ENCODE measurements at places on chromosomes 16 and 17.

DNA sequence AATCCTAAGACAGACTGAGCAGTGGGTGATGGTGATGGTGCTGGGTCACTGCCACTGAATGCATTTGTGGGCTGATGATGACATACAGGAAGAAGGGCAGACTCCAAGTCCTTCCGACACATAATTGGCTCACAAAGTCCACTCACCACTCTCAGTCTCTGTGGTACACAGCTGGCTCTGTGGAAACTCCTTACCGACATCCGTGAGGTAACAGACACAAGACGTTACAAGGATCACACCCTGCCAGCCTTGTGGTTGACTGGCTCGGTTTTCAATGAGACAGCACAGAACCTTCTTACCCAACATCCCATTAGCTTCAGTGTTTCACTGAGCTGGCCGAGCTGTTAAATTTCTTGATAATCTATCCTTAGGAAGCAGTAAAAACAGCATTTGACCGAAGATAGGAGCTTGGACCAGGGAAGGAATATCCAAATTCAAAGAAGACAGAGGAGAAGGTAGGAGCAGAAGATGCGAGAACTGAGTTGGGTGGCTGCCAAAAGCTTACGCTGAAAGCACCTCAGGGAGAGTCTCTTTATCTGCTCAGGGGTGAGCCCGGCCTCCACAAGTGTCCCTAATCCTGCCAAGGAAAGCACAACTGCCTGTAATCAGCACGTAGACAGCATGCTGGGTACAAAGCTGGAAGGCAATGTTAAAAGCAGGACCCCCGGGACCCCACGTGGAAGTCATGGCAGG lies 5.5 kb upstream of the MXRA7 start:
- DNase-seq: peak; percentile 42

DNA sequence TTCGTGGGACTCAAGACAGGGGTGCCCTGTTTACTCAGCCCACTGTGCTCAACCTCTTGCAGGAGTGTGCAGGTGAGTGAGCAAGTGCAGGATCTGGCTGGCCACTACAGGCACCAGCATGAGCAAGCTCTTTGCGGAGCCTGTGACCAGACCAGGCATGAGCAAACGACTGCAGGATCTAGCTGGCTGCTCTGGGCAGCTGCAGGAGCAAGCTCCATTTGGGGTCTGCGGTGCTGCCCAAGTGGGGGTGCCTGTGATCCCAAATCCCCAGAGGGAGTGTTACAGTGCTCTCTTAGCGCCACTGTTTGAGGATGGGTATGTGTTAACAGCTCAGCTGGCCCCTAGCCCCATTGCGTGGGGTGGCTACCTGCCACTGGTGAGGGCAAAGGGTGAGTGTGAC lies 2.4 kb downstream of the USP6 start:
- no peak for DNase-seq

GRCh38 chr17:7367083-7367482 lies 12.1 kb downstream of the TMEM95 start:
- no peak for DNase-seq

DNA sequence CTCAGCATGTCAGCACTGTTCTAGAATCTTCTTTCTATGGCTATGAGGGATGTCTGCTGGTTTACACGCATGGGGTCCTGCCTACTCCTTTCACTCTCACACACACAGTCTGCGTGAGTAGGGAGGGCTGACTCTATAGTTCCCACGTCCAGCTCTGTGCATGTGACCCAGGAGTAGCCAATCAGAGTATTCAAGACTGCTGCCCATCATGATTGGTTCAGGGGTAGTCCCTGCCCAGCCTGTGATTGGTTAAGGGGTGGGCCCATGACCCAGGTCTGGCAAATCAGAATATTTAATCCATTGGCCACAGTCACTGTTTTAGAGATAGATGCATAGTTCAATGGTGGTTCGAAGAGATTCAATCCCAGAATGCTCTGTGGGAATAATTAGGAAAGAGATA lies 151.3 kb upstream of the IRX3 start:
- DNase-seq: no peak

- no peak for DNase-seq
These were observed 9.2 kb downstream of the GGA3 start for GRCh38 chr17:75252039-75252816.

DNA sequence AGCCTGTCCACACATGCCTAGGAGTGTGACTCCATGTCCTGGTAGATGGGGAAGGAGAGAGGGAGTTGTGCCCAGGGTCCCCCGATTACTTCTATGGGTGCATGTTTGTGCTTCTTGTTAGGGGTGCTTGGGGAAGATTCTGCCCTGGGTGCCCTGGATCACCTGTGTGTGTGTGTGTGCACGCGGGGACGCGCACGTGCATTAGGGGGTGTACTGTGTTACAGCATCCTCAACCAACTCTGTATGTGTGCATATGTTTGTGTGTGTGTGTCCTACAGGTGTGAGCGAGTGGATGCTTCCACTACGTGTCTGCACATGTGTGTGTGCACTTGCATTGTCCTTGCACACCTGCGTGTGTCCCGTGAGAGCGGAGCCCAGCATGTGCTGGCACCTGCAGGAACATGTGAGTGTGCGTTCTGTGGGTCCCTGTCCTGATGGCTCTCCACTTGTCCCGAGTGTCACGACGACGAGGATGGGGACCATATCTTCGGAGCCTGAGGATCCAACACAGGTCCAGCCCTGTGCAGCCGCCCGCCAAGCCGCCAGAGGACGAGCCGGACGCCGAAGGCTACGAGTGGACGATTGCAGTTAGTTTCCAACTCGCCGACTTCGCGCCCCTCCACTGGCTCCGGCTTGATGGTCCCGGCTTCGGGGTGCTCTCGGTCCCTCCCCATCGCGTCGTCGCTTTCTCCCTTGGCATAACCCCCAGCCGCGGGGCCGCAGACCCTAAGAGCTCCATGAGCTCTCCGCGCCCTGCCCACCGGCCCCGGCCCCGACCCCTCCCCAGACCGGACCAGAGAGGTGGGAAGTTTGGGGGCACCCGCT lies 6.0 kb upstream of the TBC1D3B start:
- DNase-seq: no peak

DNA sequence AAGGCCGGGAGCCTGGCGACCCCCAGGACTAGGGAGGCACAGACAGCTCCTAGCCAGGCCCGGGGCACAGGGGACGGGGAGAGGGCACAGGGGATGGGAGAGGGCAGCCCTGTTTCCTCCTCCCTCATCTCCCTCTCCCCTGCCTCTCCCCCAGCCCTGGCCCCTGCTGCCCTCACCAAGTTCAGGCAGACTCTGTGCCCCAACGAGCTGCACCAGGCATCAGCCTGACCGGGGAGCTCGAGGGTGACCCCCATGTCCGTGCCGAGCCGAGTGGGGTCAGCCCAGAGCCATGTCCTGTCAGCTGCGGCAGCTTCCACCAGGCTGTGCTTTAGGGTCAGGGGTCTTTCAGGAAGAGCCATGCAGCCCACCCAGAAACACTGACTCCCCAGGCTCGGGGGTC lies 6.0 kb downstream of the CDH15 start:
- DNase-seq: no peak

- peak; percentile 5 for DNase-seq
These were observed 83.7 kb upstream of the ZNF750 start for GRCh38 chr17:82923366-82924113.

DNA sequence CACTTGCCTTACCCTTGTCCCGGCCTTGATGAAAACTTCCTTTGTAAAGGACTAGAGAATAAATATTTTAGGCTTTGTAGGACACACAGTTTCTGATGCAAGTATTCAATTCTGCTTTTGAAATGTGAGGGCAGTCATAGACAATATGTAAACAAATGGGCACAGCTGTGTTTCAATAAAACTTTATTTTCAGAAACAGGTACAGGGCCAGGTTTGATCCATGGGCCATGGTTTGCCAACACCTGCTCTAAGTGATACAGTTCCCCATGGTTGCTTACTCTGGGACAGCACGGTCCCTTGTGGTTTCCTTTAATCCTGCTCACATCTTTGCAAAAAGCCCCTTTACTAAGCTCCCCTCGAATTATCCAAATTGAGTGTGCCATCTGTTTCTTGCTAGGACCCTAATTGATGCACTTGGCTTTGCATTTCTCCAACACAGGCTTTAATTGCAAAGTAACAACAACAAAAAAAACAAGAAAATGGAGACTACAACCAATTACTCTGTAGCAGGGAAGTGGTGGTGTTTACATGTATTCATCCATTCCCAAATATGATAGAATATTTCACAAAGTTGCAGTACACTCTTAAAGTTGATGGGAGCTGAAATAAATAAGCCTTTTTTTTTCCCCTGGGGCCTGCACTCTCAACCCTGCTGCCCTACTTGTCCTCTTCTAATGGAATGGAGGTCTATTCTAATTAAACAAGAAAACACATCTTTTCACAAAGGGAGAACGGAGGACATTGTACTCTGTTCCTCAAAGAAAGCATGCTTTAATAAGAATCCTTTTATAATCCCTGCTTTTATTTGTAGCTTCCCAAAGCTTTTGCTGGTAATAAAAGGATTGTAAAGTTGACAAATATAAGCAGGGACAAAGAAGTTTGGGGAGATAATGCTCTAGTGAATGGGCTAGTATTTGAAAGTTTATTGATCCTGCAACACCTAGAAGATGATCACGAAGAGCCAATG lies 37.7 kb upstream of the TOX3 start:
- no peak for DNase-seq

DNA sequence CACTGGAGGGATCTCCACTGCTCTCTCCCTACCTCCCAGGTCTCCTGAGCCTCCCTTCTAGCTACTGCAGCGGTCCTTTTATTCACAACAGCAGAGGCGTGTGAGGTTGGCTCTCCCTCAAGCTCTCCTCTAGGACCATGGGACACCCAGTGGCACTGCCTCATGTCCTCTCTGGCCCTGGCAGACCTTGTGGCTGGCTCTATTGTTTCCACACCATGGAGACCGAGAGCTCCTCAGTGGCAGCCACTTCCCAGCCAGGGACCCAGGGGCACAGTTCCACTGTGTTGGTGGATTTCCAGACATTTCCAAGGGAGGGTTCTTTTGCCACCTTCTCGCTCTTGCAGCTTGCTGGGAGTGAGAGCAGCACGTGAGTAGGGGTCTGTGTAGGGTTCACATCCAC lies 204.9 kb downstream of the AXIN2 start:
- DNase-seq: no peak

GRCh38 chr16:6481894-6482293 lies 850.8 kb upstream of the RBFOX1 start:
- DNase-seq: no peak

DNA sequence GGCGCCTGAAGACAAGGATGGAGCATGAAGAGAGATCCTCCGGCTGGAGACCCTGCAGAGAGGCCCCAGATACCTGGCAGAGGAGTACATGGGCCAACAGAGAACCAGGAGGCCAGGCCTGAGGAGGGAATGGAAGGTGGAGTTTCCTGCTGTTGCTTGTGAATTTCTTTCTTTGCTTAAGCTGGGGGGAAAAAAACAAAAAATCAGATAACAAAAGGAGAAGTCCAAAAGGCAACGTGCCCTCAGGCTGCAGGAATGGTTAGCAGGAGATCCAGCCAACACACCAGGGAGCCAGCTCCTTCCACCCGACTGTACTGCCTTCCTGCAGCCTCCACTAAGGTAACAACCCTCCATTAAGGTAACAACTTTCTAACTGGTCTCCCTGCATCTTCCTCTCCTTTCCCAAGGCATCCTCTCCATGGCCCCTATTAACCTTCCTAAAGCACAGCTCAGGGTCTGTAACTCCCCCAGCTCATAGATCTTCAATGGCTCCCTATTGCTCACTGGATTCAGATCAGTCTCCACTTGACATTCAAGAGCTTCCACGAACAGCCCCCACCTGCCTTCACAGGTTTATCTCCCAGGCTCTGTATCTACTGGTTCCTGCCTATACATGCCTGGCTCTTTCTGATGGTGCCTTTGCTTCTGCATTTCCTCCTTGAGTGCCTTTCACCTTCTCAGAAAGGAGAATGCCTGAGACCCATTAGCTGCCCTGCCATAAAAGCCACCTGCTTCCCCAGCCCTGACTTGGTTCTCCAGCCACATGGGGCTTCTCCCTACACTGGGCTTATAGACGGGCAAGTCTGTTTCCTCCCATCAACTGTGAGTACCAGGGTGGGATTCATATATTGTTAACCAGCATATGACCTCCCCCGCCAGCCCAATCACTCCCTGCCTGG lies 725 bp upstream of the ARL5C start:
- no peak for DNase-seq

GRCh38 chr16:29816694-29817441 lies 916 bp downstream of the PAGR1 start:
- DNase-seq: peak; percentile 66

- no peak for DNase-seq
These were observed 2.2 kb upstream of the ARL4D start for GRCh38 chr17:43396491-43397060.

GRCh38 chr16:66036184-66036583 lies 330.3 kb upstream of the CDH5 start:
- DNase-seq: no peak

Measured in left ventricle myocardium inferior (tissue), 1 donor.